Upper lobe of left lung (tissue), 6 donors: ENCODE measurements at places on chromosomes 4 and X. TPM values are rescaled to one million over a fixed set of nuclear protein-coding genes. Genes with fewer than 3 reads are reported as not detected.

GRCh38 chr4:40492691-40493090 lies 137.0 kb downstream of the RBM47 start:
- DNase-seq = no peak

SLC10A4 gene
- 0.89 TPM for total RNA-seq

UGT2B7 gene
- 0.30 TPM for total RNA-seq

HSD17B11 gene
- total RNA-seq = 83.3 TPM

HPRT1 gene
- total RNA-seq = 16.2 TPM

PDZD4 gene
- 8.0 TPM for total RNA-seq

DNA sequence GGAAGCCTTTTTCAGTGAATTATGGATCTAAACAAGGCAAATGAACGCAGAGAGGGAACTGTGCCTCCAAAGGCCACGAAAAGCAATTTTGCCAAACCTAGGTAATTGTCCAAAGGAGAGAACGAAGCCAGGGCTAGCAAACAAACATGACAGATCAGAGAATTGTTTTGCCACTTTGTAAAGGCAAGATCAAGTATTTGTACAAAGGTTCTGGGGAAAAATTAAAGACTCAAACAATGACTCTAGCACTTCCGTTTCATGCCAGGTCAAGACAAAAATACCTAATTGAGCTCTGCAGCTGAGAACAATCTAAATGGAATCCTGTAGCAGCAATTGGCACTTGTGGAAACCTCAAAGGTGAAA lies 8.5 kb downstream of the RBM47 start:
- DNase-seq = no peak

GRCh38 chr4:174464949-174465348 lies 57.3 kb downstream of the HPGD start:
- no peak for DNase-seq

GRCh38 chr4:104726002-104726401 lies 231.3 kb upstream of the CXXC4 start:
- DNase-seq = no peak

BBS12 gene
- total RNA-seq = 8.5 TPM

LONRF3 gene
- 34.9 TPM for total RNA-seq
